ENCODE measurements at places on chromosomes 11 and 22.

GRCh38 chr11:7501894-7502293 is 11.9 kb upstream of the PPFIBP2 start:
- DNase-seq: no peak

DNA sequence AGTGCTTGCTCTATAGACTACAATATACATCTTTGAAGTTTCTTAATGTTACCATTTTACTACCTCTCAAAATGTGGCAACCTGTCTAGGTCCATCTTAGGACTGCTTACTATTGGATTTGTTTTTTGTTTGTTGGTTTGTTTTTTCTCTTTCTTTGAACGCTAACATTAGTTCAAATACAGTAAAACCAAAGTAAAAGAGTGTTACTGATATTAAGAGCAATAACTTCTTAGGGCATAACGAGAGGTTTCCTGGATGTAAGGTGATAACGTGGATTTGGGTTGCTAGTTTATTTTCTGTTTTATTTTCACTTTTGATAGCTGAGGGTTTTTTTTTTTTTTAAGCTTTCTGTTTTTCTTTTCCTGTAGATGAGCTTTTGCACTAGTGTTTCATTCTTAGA is 43.6 kb downstream of the TMEM135 start:
- no peak for DNase-seq

GRCh38 chr11:28887681-28888080 is 779.5 kb downstream of the METTL15 start:
- DNase-seq: no peak

DNA sequence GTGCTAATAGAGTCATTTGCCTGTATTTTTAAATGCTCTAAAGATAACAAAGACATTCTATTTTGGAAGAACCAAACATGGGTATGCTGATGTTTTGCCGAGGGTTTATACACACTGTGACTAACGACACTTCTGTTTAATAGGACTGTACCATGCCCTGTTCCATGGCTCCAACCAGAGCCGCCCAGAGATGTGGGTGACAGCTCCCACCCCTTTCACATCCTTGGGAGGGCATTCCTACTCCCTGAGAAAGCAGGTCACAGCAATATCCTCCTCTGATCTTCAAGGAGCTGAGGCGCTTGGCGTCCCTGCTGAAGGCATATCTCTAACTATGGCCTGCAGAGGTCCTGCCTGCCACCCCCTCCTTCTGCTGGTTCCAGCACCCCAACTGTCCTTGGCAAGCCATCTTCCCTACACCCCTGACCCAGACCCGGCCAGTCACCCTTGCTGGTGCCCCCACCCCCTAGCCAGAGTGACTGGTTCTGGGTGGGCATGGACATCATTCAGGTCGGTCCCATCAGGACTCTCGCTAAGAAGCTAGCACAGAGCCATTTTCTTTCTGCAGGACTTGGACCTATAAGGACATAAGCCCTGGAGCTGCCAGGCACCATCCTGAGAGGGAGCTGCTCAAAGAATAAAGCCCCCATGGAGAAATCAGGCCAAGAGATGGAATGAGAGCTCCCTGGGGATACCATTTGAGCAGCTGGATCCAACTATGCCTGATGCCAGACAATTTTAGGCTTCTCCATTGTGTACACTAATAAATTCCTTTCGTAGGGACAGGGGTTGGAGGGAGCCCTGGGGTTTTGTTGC is 381.3 kb downstream of the CTTN start:
- DNase-seq: no peak

DNA sequence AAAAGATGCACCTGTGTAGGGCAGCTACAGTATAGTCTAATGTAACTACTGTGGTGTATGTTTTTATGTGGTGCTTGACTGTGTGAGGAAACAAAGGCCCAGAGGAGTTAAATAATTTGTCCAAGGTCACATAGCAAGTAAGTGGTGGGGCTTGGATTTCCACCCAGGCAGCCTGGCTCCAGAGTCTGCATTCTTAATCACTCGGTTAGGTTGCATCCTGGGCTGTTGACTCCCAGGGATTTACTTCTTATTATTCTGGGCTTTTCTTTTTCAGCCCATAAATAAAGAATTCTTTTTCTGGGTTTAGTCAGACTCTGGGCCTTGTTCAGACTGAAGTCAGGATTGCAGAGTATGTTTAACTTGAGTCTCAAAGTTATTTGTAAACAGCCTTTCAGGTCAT is 82.1 kb downstream of the ARHGAP42 start:
- DNase-seq: no peak

GRCh38 chr22:32880893-32881596 is 79.5 kb downstream of the TIMP3 start:
- DNase-seq: no peak

GRCh38 chr11:16935518-16936302 is 78.5 kb downstream of the PLEKHA7 start:
- no peak for DNase-seq

GRCh38 chr22:46824344-46824909 is 62.0 kb downstream of the TBC1D22A start:
- DNase-seq: no peak

DNA sequence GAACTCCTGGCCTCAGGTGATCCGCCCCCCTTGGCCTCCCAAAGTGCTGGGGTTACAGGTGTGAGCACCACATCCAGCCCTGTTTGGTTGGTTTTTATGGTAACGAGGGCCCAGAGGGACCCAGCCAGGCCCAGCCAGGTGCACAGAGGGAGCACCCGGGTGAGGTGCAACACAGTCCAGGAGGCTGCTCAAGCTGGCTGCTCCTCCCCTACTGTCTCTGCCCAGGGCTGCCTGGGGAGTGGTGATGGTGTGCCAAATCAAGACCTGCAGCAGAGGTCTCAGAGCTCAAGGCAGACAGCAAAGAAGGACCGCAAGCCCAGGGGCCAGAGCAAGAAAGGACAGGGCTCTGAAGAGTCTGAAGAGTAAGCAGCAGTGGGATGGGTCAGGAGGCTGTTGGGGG is 1.4 kb downstream of the TSGA10IP start:
- no peak for DNase-seq

DNA sequence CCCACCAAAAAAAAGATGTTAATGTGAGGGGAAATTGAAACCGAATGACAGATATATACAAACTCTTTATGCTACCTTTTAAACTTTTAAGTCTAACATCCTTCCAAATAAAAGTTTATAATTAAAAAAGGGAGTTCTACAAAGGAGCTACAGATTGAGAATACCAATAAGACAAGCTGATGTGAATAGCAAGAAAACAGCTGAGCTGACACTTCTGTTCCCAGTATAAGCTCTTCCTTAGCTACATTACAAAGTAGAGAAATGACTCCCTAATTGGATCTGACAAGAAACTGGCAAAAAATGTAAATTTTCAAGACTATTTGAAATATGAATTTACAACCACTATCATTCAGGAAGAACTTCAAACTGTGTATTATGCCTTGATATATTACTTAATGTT is 294.6 kb upstream of the SYN3 start:
- no peak for DNase-seq

DNA sequence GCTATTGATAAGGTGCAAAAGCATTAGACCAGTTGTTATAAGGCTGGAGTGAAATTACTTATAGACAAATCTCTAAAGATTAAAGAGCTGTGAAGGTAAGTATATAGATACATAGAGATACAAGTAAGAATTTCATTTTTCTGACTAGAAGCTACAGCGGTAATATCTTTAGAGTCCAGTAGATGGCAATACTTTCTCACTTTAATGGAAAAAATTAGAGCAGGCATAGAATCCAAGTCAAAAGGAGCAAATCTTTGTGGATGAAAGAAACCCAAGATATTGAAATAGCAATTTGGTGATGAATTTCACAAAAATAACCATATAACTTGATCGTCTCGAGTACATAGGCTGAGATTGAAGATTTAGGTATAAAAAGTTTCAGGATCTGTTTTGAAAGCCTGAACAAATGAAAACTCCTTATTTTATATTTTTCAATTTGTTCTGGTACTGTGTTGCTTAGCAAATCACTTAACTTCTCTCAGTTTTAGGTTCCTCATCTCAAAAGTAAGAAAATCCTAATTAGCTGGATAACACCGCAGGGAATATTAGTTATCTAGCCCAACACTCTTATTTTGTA is 81.9 kb downstream of the UVRAG start:
- DNase-seq: no peak

GRCh38 chr11:128522943-128523518 is 64.3 kb downstream of the ETS1 start:
- DNase-seq: no peak

DNA sequence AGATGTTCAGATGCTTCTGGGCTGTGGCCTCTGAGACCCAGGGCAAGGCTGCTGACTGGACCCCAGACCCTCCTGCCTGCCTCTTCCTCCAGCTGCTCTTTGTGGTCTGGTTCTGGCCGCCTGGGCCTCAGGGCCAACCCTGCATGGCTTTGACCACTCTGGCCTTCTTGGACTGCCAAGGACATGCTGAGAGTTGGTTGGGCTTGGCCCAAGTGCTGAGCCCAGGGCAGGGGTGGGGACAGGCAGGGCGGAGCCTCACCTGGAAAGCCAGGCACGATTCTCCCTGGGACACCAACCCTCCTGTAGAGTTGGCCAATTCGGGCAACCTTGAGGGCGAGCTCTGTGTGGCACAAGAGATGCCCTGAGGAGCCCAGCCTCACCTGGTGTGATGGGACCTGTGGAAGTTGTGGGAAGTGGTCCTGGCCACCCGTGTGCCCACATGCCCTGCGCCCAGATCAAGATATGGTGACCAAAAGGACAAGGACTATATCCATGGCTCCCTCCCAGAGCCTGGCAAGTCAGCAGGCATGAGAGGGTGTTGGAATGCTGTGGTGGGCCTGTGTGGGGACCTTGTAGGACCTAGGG is 11.6 kb downstream of the TANGO2 start:
- no peak for DNase-seq

- no peak for DNase-seq
Measured at GRCh38 chr11:41334007-41334933, 125.2 kb downstream of the LRRC4C start.

- DNase-seq: no peak
Measured at GRCh38 chr11:1101318-1102089, 26.8 kb downstream of the MUC2 start.

- no peak for DNase-seq
Measured at GRCh38 chr11:57288771-57289579, 35.8 kb downstream of the TNKS1BP1 start.

GRCh38 chr11:803770-804598 is 1.0 kb downstream of the PIDD1 start:
- no peak for DNase-seq

DNA sequence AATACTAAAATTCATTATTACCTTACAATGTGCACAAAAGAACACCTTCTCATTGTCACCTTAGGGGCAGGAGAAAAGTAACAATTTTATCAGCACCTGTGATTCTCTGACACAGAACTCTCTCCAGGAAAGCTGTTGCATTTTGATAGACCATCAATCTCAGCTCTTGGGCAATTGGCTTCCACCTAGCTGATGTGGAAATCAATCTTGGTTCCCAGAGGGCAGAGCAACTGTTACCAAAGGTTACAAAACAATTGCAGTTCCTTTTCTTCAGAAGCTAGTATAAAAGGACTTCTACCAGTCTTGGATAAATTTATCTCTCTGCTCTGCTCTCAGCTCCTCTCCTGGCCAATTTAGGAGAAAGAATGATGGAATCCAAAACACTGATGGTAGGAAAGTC is 157.8 kb upstream of the DDI1 start:
- no peak for DNase-seq

- DNase-seq: no peak
Measured at GRCh38 chr11:94134651-94135512, 6.2 kb downstream of the PANX1 start.

- DNase-seq: no peak
Measured at GRCh38 chr11:42249956-42250355, 790.5 kb upstream of the LRRC4C start.
